ENCODE measurements at places on chromosomes 3 and 15.

- DNase-seq, result no peak
These were observed 25.4 kb downstream of the AADAC start for GRCh38 chr3:151839313-151839631.

DNA sequence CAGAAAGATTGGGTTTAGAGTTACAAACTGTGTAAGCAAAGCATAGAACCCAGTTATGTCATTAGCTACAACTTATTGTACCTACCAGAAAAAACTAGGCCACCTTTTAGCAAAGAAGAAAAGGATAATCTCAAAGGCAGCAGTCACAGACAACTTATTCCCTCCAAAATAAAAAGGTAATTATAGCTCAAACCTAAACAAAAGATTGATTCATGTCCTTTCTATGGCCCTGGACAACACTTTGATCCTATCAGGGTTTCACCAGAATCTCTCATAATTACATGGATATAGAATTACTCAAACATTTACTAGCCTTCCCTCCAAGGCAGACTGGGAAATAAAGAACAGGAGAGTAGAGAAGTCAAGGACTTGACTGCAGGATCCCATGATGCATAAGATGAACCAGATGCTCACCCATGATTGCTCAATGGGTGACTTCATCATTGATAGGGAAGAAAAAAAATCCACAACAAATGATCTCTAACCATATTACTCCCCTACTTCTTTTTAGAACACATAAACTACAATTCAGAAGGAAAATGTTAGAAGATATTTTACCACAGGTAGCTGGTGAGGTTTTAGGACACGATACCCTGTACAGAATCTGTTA lies 17.4 kb downstream of the DET1 start:
- DNase-seq, result no peak

DNA sequence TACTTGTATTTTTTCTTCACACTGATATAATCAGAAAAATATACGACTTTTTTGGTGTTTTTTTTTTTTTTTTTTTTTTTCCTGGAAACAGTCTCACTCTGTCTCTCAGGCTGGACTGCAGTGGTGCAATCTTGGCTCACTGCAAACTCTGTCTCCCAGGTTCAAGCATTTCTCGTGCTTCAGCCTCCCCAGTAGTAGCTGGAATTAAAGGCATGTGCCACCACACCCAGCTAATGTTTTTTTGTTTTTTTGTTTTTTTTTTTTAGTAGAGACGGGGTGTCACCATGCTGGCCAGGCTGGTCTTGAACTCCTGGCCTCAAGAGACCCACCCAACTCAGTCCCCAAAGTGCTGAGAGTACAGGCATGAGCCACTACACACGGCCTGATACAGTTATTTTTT lies 20.8 kb upstream of the DNAAF4 start:
- DNase-seq, result no peak

DNA sequence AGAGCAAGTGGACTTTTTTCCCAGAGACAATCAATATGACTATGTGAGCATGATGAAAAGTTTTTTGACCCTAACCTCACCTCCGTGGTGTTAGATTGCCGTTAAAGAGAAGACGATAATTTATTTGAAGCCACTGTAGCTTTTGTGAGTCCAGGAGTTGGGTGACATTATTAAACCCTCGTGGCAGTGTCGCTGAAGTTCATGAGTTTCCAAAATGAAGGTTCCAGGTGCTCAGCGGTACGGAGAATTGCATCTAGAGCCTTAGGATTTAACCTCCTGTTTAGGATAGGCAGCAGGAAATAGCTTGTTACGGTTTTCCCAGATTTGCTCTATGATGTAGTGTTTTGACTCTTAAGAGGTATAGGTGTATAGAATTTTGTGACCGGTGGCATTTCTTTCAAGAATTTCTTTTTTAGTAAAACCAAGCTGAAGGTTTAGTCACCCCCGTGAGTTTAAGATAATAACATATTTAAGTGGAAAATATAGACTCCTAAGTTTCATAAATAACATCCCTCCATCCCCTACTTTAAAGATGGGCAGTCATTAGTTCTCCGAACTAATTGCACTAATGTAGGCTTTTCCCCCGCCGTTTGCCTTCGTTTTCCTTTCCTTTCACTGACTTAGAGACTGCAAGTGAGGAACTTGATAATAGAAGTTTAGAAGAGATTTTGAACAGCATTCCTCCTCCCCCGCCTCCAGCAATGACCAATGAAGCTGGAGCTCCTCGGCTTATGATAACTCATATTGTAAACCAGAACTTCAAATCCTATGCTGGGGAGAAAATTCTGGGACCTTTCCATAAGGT lies 2.0 kb downstream of the SMC4 start:
- no peak for DNase-seq

GRCh38 chr3:10106919-10107318 lies 1.1 kb downstream of the FANCD2OS start:
- DNase-seq, result no peak

GRCh38 chr3:110849064-110849463 lies 222.6 kb upstream of the NECTIN3 start:
- DNase-seq, result no peak

- DNase-seq, result no peak
These were observed 41.7 kb downstream of the KIF15 start for GRCh38 chr3:44803298-44803697.

- no peak for DNase-seq
These were observed 22.6 kb downstream of the CSRNP1 start for GRCh38 chr3:39130693-39131265.

GRCh38 chr3:26964836-26965235 lies 342.3 kb downstream of the LRRC3B start:
- no peak for DNase-seq

DNA sequence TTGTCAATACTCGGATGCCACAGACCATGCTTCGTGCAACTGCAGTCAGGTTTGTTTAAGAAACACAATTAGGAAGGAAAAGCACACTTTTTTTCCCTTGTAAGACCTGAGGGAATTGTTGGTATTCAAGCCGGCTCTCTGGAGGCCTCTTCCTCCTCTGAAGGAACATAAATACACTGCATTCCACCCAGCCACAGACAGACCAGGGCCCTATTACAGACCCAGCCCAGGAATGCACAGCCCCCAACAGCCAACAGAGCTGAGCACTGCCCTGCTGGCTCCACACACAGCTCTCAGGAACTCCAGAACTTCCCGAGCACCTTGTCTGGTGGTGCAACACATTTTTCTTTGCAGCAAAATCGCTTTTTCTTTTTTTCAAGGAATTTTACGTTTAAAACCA lies 488.7 kb upstream of the PROK2 start:
- DNase-seq, result no peak

DNA sequence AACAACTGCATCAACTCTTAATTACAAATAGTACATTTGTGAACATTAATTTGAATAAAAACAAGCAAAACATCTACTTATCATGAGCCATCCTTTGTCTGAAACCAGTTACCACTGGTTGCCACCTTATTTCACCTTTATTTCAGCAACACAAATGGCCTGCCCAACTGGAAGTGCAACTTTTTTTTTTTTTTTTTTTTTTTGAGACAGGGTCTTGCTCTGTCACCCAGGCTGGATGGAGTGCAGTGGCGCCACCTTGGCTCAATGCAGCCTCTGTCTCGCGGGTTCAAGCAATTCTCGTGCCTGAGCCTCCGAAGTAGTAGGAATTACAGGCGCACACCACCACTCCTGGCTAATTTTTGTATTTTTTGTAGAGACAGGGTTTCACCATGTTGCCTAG lies 13.1 kb downstream of the WDR82 start:
- DNase-seq, result no peak

DNA sequence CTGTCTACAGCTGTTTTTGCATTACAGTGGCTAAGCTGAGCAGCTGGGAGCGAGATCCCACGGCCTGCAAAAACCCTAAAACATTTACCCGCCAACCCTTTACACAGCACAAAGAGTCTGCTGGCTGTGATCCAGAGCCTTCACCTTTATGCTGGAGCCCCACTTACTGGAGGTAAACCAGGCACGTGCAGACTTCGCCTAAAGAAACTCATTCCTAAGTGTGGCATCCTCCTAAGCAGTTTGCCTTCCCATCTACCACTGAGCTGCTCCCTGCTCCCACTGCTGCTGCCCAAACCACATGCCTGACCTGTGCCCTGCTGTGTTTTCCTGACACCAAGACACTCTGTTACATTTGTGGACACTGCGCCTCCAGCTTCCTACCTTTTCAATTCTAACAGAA lies 53.0 kb downstream of the CHSY1 start:
- DNase-seq, result no peak

DNA sequence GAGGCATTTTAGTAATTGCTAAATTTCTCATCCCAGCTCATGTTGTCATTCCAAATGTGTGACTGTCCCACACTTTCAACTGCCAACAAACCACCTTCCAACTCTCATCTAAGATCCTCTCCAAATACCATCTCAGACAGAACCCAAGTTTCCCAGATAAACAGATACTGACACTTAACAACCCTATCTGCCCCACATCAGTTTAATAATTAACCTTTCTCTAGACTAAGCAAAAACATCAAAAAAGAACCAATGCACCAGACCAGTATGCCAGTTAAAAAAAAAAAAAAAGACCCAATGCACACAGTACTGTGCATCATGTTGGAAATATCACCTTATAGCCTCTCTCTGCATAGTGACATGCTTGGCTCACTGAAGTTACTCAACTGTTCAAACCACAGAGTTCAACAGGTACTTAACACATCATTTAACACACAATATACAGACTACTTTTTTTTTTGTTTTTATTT lies 5.5 kb downstream of the SFMBT1 start:
- DNase-seq, result no peak

- DNase-seq, result no peak
These were observed 6.2 kb downstream of the DISP2 start for GRCh38 chr15:40364251-40364650.

DNA sequence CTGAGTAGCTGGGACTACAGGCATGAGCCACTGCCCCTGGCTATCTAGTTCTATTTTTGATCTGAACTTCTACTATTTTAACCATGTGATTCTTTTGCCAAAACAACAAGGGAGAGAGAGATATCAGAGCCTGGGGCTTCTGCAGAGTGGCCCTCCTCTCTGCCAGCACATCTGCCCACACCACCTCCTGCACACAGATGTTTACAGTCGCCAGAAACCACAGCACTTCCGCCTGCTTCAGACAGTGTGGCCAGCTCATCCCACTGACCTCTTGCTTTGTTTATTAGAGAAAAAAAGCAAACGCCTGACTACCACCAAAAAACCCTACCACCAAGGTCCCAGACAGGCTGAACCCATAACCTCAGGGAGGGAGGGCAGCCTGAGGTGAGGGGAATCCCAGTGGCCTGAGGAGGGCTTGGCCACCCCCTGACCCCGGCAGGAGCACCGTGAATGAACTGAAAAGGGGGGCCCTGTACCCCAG lies 85.9 kb upstream of the ABHD2 start:
- DNase-seq, result no peak

GRCh38 chr15:60699845-60700244 lies 220.9 kb upstream of the ICE2 start:
- no peak for DNase-seq

DNA sequence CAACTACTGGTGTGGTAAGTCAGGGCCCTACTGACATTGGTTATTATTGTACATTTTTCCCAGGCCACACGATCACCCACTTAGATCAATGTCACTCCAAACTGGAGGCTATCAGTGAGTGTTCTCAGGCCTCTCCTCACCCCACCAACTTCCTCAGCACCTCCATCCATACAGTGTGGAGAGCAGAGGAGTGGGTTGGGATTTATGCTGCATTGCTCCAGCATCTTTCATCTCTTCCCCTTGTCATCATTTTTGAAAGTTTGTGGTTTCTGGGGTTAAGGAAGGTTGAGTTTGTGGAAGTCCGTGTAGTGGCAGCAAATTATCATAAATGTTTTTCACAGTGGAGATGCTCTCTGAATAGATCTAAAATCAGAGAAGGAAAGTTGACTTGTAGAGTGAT lies 60.2 kb downstream of the TLNRD1 start:
- DNase-seq, result no peak

- DNase-seq, result no peak
These were observed 27.0 kb upstream of the TFG start for GRCh38 chr3:100682056-100682853.

GRCh38 chr15:71800835-71801745 lies 9.3 kb upstream of the NR2E3 start:
- DNase-seq, result no peak

DNA sequence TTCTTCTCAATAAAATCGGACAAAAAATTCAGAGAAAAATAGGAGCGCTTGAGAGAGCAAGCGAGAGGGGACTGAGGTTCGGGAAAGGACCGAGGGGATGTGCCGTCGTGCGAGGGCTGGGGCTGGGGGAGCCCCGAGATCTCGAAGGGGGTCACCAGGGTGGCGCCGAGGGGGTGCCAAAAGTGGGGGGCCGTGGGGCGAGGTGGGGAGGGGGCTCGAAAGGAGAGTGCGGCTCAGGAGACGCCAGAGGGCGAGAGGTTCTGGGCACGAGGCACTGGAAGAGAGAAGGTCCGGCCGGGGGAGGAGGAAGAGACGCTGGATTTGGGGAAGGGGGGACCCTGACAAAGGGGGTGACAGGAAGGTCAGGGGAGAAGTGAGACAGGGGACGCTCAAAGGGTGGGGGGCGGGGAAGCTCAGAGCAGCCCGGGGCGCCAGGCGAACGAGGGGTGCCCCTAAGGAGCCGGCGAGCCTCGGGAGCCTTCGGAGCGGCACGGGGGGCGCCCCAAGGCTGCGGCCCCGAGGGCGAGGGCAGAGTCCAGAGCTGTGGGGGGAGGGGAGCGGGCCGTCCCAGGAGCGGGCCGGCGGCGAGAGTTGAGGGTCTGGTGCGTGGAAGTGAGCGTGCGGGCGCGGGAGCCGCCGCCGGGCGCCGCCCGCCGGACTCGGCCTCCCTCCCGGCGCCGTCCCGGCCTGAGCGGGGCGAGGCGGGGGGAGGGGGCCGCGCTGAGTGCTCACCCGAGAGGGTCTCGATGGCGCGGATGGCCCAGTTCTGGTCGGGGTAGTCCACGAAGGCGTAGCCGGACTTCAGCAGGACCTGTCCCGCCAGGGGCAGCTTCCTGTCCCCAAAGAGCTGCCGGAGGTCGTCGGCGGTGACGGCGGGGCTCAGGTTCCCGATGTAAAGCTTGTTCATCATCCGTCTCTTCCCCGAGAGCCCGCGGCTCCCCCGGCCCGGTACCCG lies 514 bp downstream of the IGF2BP2 start:
- DNase-seq, result no peak

DNA sequence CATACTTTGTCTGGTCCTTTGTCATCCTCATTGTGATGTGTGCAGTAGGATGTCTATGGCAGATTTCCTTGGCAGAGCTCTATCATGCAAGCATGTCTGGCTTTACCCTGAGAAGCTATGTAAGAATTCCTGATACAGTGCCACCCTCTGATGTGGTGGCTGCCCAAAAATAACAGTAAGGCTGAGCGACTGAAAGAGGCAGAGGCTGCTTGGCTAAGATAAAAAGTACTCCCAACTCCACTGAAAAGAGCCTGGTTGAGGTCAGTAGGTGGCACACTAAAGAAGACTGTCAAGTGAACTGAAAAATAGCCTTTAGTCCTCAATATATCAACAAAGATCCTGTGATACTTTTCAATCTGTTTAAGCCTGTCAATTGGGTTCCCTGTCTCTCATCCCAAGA lies 31.7 kb downstream of the BTLA start:
- no peak for DNase-seq

GRCh38 chr3:74080056-74080461 lies 455.3 kb upstream of the PDZRN3 start:
- no peak for DNase-seq

- no peak for DNase-seq
These were observed 318.6 kb downstream of the SUCLG2 start for GRCh38 chr3:67335813-67336212.

GRCh38 chr15:70950953-70951352 lies 58.3 kb downstream of the LRRC49 start:
- DNase-seq, result no peak

All from activated naive CD4-positive, alpha-beta T cell (primary cell).